ENCODE measurements at places on chromosomes 1 and 21. TPM values are rescaled to one million over a fixed set of nuclear protein-coding genes. Genes with fewer than 3 reads are reported as not detected.

FCAMR gene
- total RNA-seq, result not detected

DNA sequence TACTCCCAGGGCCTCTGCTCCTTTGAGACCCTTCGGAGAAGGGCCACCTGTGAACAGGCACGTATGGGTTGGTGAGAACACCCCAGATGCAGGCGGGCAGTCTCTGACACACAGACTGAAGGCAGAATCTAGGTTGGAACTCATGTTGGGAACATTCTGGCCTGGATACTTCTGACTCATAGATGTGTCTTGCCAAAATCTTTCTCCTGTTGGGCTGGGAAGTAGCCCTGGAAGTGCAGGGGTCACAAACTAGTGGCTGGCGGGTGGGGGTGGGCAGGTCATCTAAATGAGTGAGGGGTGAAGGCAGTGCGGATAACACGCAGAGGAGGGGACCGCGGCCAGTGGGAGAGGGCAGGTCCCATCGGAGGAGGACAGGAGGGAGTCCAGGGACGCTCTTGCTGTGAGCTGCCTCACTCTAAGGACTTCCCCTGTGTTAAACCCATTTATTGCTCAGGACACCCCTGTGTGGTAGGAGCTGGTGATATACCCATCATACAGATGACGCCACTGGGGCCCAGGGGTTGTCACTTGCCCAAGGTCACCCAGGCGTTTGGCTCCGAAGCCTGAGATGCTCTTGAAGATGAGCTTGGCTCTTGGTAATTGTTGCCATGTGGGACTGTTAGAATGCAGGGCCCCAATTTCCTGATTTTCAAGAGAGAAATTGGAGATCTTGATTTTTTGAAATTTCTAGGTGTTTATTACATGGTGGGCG is 181.0 kb downstream of the PTPRU start:
- peak; percentile 17 for DNase-seq

- peak; percentile 86 for DNase-seq
Observed at GRCh38 chr1:77438236-77438913, 156.6 kb downstream of the AK5 start.

- DNase-seq, result peak; percentile 23
Observed at GRCh38 chr1:181314959-181315358, 168.4 kb upstream of the CACNA1E start.

GRCh38 chr21:35616090-35616489 is 444.2 kb downstream of the SETD4 start:
- peak; percentile 45 for DNase-seq

Measured in M059J (cell line).